ENCODE measurements at places on chromosomes 7 and 10.
A peak's percentile ranks its signal among the peaks of the same experiment; 100 is the strongest.

DNA sequence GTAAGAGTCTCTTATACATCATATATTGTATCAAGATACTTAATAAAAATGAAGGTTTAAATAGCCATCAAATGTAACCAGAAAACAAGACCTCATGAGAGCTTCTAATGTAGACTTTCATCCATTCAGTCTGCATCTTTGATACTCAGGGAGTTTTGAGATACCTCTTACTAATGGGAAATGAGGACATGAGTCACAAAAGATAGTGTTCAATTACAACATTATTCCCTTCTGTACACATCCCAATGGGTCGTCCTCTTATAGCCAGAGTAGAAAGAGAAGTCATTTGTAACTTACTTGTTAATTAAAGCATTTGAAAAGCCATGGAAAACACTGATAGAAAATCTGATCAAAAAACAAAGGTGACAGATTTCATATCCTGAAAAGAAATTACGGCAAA, 19.4 kb downstream of the SHTN1 start:
- no peak for DNase-seq

DNA sequence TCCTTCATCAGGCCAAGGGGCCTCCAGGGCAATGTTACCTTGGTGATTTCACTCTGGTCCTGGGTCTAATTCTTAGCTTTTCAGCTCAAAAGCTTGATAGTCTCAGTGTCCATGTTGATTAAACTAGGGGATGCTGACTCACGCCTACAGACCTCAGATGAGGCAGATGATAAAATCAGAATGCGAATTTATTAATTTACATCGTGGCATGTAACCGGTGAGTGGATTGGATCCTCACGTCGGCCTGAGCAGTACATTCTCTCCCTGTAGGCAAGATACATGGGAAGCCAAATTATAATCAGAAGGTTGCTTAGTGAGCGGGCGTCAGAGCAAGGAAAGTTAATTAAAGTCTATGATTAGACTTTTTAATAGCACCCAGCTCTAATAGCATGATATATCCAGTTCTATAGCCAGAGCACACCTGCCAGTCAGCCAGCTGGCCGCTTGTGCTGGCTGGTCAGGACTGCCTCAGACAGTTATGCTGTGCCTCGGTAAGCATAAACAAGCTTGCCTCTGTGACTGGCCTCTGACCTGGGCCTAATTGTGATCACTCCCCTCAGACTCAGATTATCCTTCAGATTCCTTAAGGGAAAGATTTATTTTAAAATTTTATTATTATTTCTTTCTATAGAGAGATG, 20.2 kb upstream of the CPA5 start:
- DNase-seq: no peak

GRCh38 chr10:119689016-119689580, 36.8 kb upstream of the INPP5F start:
- DNase-seq: no peak

DNA sequence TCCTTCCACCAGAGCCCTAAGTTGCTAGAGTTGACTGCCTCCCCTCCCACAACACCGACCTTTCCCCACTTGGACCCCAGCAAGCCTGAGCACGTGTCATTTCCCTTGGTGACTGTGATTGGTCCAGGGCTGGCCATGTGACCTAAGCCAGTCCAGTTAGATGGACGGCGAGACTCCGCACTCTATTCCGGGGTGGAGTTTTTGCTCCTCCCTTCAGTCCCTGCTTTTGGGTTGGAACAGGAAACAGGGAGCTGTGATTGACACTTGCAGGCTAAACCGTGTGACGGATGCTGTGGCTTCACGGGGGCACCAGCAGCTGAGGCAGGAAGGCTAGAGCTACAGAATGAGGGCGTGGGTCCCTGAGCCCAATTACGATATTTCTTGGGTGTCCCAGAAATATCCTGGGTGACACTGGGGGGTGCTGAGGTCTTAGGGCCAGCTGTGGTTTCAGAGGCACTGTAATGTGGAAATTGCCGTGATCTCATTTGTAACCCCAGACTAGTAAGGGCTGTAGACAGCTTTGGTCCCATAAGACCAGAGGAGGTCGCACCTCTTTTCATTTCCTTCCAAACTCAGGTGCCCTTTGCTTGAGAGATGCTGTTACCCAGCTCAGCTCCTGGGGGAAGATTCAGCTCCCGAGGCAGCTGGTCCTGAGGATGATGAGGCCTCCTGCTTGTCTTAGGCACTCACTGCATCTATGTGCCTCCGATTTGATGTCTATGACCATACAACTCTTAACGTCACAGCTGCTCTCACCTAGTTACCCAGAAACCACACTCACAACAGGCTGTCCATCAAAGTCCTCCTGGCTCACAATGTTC, 102.7 kb upstream of the NPTX2 start:
- no peak for DNase-seq

- no peak for DNase-seq
Measured at GRCh38 chr7:141884539-141885225, 31.5 kb upstream of the OR9A4 start.

DNA sequence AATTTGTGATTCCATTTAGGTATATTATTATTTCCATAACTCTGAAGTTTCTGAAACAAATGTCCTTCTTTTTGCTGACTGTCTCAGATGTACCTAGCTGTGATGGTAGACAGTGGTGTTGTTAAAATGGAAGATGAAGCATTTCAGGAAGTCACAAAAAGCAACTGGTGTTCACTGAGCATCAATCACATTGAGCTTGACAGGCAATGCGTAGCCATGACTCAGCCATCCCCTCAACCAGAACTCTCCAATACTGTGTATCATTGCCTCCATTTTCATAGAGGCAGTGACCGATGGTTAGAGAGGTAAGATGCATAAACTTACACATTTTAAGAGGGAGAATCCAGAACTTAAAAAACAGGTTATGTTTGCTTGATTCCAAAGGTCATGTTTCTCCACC, 434.0 kb downstream of the INHBA start:
- no peak for DNase-seq

DNA sequence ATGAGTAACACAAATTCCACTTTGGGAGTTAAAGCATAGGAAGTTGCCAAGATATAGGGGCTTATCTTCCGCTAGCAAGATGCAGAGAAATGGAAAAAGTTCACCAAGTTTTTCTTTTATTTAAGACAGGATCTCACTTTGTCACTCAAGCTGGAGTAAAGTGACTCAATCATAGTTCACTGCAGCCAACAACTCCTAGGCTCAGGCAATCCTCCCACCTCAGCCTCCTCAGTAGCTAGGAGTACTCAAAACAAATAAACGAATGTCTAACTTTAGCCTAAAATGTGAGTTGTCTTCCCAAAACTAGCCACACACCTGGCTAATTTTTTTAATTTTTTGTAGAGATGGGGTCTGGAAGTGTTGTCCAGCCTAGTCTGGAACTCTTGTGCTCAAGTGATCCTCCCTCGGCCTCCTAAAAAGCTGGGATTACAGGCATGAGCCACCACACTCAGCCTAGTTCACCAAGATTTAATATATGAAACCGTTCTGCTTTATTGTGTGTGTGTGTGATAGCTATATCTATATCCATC, 9.9 kb downstream of the VIM start:
- no peak for DNase-seq

DNA sequence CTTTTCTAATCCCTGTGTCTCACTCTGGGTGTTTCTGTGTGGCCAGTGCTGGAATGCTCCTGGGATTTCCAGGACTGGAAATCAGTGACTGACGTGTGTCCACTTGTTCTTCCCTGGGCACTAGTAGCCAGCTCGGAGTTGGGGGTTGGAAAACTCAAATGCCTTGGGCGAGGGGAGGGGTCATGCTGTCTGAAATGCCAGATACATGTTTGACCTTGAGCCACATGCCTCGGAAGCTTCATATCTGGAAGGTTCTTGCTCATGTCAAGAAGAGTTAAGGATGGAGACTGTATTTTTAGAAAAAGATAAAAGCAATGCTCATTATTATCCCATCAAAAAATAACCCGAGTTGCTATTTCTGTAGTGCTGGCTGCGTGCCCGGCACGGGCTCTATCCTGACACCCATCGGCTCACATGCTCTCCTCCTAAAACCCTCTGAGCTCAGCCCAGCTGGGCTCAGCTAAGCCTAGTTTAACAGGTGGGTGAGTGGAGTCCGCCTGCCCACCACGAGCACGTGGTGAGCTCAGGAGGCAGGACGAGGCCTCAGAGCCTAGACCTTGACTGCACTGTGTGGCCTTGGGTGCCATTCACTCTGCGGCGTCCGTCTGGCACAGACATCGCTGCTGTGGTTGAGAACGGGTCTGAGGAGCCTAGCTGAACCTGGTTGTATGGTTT, 6.4 kb downstream of the DPYSL4 start:
- no peak for DNase-seq

DNA sequence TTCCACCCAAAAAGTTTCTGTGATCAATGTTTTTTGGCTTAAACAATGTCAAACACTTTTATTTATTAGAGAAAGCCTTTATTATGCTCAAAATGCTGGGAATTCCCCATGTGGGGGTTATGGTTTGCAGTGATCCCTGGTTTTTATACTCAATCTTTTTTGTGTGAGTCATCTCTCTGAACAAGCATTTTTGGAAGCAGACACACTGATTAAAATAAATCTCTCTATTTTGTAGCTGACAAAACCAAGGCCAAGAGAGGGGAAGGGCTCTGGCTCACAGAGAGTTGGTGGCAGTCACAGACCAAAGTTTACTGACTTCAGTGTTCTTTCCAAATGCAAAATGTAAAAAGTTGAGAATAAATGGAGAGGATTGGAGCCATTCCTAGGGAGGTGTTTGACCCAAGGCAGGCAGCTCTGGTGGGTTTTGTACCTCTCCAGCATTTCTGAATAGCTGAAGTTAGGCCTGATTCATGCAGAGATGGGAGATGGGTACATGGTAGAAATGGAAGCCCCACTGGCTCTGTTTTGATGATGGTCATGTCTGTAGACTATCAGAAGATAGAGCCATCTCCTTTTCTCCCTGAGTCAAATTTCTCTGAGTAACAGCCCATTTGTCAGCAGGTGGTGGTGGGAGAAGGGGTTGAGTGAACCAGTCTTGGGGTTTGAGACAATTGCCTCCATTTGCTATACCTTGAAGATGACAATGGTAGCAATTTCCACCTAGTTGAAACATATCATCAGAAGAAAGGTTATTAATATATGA, 45.4 kb upstream of the NAMPT start:
- DNase-seq: no peak

DNA sequence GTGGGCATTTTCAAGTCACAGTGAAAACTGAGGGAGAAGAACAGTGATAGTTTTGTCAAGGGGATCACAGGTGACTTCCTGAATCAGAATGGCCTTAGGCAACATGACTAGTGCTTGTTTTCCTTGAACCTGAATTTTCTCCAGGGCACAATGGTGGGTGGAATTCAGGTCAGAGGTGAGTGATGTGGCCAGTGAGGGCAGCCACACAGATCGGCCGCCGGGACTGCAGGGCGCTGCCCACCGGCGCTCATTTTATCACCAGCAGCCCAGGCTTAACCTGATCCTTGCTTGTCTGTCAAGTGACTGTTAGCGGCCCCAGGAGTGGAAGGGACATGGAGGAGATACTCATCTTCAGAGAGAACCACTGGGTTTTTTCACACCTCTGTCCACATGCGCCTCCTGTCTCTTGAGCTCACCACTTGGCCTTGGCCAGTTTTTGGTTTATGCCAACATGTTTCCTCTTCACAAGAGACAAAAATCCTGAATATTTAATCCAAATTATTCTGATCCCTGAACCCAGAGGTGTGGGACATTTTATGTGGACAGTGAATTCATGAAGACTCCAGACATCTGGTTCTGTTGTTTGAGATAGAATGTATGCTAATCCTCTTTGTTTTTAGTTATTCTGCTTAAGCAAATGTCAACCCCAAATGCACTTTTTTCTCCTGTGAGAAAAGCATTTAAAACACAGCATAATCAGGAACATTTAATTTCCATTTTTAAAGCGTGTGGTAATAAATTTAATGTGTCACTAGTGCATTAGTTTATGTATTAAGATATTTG, 108.7 kb downstream of the DOCK1 start:
- DNase-seq: no peak

- DNase-seq: no peak
Measured at GRCh38 chr7:81990395-81990794, 220.5 kb upstream of the HGF start.

DNA sequence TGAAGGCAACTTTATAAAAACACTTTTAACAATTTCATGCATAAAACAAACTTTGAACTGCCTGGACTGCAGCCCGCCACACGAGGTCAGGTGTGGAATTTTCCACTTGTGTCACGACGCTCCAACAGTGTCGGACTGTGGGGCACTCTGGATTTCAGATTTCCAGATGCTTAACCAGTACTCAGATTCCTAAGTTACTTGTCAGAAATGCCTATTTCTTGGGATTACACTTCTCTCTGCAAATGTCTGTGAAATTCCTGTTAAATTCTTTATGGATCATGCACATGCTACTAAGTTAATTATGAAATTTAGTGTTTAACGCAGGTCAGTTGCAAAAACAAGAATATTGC, 473 bp upstream of the GPER1 start:
- DNase-seq: no peak

DNA sequence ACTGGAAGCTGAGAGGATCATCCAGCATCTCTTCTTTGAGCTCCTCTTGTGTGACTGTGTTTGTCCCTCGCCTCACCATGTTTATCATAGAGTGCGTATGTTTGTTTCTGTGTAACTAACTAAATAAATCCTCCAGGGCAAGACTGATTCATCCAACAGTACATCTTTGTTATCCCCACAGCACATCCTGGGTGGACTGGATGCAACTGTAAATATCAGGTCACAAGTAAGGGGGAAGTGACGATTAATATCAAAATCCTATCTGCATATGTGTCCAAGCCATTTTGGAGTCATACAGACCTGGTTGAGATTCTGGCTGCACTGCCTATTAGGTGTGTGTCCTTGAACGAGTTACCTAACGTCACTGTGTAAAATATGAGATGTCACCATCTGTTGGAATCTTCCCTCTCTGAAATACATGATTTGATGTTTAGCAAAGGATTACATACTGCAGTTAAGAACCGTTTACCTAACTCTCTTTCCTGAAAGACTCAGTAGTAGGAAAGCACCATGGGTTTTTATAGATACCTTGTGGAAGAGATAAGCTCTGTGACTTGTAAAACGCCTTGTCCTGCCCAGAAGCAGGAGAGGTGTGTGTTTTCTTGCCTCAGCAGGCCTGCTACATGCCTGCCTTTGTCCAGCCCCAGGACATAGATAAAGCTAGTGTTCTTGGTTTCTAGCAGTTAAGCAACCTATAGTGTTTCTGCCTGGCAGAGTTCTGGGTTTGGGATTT, 25.8 kb downstream of the WBP1L start:
- DNase-seq: no peak

DNA sequence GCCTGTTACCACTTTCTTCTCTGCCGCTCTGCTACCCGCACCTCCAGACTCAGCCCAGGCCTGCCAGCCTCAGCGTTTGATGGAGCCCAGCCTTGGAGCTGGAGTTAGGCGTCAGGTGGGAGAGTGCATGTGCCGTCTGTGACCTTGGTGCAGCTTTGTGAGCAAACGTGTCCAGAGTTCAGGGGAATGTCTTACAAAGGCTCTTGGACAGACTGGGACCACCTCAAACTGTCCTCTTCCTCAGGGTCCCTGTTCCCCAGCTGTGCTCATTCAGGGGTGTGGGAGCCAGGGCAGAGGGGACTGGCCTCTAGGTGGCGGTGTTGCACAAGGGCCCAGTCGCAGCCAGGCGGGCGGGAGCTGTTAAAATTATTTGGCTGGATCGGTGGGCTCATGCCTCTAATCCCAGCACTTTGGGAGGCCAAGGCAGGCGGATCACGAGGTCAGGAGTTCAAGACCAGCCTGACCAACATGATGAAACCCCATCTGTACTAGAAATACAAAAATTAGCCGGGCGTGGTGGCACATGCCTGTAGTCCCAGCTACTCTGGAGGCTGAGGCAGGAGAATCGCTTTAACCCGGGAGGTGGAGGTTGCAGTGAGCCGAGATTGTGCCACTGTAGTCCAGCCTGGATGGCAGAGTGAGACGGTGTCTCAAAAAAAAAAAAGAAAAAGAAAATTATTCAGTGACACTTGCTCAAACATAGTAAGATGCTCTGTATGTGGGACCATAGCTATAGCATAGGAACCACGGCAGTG, 89.2 kb downstream of the ADCY1 start:
- DNase-seq: peak; percentile 4

All from NK-92 treated with Interleukin-12 subunit alpha and Interleukin-12 subunit beta, amount 100 ng/mL, for 24 hours (cell line).